ENCODE measurements at places on chromosomes 6 and 20. TPM values are rescaled to one million over a fixed set of nuclear protein-coding genes. Genes with fewer than 3 reads are reported as not detected.

SEMG1 gene
- not detected for total RNA-seq

APCDD1L gene
- total RNA-seq, result not detected

DNA sequence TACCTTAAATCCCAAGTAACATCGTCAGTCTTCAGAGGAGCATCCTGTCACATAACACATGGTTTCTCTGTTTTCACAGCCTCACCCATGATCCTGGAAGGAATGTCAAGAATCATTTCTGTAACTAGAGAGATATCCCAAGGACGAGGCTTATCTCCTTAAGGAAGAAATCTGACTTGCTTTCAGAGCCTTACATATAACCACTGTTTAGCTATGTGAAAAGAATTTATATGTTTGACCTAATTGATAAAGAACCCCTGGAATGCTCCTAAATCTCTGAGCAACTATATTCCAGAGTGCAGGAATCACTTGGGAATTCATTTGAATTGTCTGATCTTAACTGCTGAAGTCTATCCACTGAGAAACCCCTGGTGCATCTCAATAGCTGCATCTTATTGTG, 243.1 kb downstream of the ALDH8A1 start:
- no peak for DNase-seq

DNA sequence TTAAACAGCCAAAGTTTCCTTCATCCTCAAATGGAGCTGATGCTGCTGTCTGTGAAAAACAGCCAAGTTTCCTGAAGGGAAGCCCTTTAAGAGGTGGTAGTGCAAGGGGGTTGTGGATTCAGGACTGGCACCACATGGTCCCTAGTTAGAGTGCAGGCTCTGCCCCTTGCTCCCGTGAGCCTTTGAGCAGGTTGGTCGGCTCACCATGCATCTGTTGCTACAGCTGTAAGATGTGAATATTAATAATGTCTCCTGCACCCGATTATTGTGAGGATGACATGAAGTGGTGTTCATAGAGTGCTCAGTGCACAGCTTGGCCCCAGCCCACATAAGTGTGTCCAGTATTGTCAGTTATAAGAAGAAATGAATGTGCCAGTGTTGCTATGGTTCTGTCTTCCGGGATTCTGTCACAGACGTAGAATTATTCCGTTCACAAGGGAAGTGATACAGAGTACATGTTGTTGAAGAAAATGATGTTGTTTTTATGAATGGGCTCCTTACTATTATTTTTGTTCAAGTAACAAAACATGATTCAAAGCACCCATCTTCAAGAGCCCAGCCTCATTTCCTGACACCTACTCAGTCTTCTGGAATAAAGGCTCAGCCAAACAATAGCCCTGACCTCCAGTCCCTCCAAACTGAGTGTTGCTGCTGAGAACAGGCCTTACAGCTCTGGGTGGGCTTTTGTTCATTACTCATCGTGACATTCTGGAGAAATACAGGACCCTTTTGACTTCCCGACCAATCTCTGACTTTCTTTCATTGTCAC, 2.9 kb upstream of the PKIG start:
- no peak for DNase-seq

- peak; percentile 96 for DNase-seq
Observed at GRCh38 chr6:31702819-31703716, at the start of gene ABHD16A. TSS of gene ABHD16A (minus strand) at chr6:31703324. CDS start at chr6:31703281, 43 bp downstream.

GRCh38 chr6:100440935-100441334, 23.8 kb downstream of the SIM1 start:
- no peak for DNase-seq

DNA sequence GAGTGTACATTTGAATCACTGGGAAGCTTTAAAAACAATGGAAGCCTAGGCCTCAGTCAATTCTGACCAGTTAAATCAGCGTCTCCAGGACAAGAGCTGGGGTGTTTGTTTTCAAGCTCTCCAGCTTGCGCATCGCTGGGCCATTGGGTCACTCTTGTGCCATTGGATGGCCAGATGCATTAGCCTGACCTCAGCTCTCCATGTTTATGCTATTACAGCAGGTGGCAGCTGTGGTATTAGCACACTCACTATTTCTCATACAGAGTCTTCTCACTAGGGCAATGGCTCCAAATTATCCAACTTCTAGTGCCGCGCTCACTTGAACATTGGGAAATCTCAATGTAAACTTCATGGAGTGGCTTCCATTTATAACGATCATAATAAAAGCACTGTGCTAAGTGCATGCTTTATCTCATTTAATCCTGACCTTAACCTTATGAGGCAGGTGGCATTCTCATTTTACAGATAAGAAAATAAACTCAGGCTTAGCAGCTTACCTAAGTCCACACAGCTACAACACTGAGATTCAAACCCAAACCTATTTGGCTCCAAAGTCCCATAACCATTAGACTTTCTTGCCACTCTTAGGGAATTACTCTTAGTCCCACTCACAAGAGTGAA, 108.8 kb downstream of the PPP1R14C start:
- DNase-seq, result no peak

GRCh38 chr20:32357375-32357868, 709 bp upstream of the ASXL1 start:
- DNase-seq, result no peak

Measured in activated naive CD4-positive, alpha-beta T cell treated with anti-CD3 and anti-CD28 coated beads, Interleukin-2, amount 50 U/mL, for 72 hours (primary cell).